Panc1 (cell line): ENCODE measurements at places on chromosomes 1 and 21. TPM values are rescaled to one million over a fixed set of nuclear protein-coding genes. Genes with fewer than 3 reads are reported as not detected.

- peak overlapping the region; percentile 82 for H3K4me3 ChIP-seq
- H3K27ac ChIP-seq = peak overlapping the region; percentile 88
- peaks cover 50% of the 10 kb centered on the region for H3K4me1 ChIP-seq
Observed at GRCh38 chr21:34075760-34076660, 2.6 kb downstream of the MRPS6 start.

DNA sequence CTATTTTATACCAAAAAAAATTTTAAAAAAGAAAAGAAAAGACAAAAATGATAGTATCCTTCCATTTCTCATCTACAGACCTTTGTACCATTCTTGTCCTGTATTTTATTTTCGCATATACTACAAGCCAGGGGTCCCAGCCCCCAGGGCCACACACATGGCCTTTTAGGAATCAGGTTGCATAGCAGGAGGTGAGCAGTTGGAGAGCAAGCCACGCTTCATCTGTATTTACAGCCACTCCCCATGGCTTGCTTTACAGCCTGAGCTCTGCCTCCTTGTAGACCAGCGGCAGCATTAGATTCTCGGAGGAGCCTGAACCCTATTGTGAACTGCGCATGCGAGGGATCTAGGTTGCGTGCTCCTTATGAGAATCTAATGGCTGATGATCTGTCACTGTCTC lies 39.8 kb downstream of the RASSF5 start:
- no peak for DNase-seq
- H3K27ac ChIP-seq = no peak overlapping the region

DNA sequence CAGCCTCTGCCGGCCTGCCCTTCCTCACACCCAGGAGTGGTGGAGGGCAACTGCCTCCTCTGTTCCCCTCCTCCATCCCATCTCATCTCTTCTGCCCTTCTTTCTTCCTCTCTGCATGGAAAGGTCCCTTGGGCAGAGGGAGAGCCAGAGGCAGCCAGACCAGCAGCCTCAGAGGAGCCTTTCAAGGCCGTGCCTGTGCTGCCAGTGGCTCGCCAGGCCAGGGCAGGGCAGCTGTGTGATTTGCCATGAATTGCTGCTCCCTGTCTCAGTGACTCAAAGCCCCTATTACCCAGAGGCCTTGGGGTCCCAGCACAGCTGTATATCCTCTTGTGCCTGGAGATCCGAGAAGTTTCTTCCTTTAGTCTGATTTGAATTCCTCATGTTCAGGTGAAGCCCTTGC lies 21.9 kb downstream of the TMCC2 start:
- H3K27ac ChIP-seq = no peak overlapping the region
- DNase-seq = no peak
- H3K27me3 ChIP-seq = no peaks in the 10 kb centered on the region
- no peaks in the 10 kb centered on the region for H3K4me1 ChIP-seq

GRCh38 chr1:117473063-117473462 lies 105.8 kb downstream of the MAN1A2 start:
- H3K4me3 ChIP-seq = no peak overlapping the region
- no peak overlapping the region for H3K27ac ChIP-seq
- H3K36me3 ChIP-seq = no peaks in the 10 kb centered on the region
- no peak for DNase-seq
- H3K4me1 ChIP-seq = no peaks in the 10 kb centered on the region

- H3K27ac ChIP-seq = peak overlapping the region; percentile 99
- no peaks in the 10 kb centered on the region for H3K36me3 ChIP-seq
- no peaks in the 10 kb centered on the region for H3K27me3 ChIP-seq
- peaks cover 71% of the 10 kb centered on the region for H3K4me1 ChIP-seq
- peak overlapping the region; percentile 45 for H3K4me3 ChIP-seq
Observed at GRCh38 chr1:1432951-1433803, 2.3 kb upstream of the VWA1 start.

- DNase-seq = no peak
- no peak overlapping the region for H3K27ac ChIP-seq
- H3K4me3 ChIP-seq = no peak overlapping the region
Observed at GRCh38 chr1:160113407-160113806, 2.2 kb upstream of the ATP1A2 start.

DNA sequence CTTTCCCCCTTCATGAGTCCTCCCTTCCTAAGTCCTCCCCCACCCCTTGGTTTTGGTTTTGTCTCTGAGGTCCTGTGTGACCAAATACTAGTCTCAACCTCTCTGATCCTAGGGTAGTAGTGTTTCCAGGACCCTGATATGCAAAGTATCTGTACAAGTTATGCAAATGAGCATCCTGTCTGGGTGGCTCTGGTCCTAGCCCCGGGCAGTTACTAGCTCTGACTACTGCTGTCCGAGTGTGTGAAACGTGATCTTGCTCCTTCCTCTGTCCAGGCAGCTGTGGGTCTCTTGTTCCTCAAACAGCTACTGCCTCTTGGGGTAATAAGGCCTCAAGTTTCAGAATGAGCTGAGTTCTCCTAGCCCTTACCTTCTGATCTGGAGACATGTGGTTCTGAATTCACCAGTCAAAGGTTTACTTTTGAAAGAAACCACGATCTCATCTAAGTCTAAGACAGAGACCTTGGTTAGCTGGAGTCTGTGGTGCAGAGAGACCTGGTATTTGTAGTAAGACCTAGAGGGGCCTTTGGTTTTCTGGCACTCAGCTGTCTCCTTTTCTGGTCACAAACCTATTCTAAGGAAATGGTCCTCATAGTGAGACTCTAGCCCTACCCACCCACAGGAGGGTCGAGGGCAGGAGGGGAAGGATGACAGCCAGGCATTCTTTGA lies 31.0 kb upstream of the IL19 start:
- H3K4me3 ChIP-seq = no peak overlapping the region
- H3K4me1 ChIP-seq = no peaks in the 10 kb centered on the region
- H3K27me3 ChIP-seq = no peaks in the 10 kb centered on the region
- no peak overlapping the region for H3K27ac ChIP-seq

DNA sequence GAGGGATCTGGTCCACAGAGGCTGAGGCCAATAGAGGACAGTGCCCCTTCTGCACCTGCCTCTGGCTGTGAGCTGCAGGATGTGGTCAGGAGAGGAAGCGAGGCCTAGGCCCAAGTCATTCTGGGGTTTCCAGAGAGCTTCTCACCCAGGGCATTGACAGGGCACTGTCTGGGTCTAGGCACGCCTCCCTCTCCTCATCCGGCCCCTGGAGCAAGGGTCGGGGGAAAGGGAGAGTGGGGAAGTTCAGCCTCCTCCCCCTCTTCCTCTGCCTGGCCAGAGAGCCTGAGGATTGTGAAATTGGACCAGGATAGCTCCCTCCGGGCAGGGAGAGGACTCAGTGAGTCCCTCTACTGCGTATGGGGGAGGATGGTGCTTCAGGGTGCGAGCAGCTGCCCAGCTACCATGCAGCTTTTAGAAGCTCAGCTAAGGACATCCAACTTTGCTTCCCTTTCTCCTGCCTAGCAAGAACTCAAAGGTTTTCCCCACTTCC lies 6.3 kb upstream of the INAVA start:
- no peak for DNase-seq
- H3K27ac ChIP-seq = no peak overlapping the region
- H3K4me3 ChIP-seq = no peak overlapping the region
- H3K4me1 ChIP-seq = peaks cover 9% of the 10 kb centered on the region
- H3K36me3 ChIP-seq = no peaks in the 10 kb centered on the region

DNA sequence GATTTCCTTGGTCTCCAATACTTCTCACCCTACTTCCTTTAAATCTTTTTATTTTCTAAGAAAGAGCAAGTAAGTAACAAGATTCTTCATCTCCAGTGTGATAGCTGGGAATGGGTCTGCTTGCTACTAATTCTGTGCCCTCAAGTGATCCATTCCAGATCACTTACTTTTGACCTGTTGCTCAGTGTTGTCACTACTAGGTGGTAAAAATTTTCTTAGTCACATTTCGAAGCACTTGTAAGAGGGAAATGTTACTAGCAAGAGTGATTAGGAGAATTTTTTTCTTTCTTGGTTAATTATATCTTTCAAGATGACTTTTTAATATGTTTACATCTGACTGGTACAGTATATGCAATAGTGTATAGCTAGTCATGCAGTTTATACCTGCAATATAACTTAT lies 2.2 kb downstream of the UBAP2L start:
- H3K27me3 ChIP-seq = no peaks in the 10 kb centered on the region
- peak overlapping the region; percentile 39; the same call in 1 of the 2 replicates for H3K27ac ChIP-seq
- DNase-seq = no peak
- peaks cover 41% of the 10 kb centered on the region for H3K36me3 ChIP-seq
- peaks cover 29% of the 10 kb centered on the region for H3K4me1 ChIP-seq

- H3K36me3 ChIP-seq = no peaks in the 10 kb centered on the region
- H3K27ac ChIP-seq = no peak overlapping the region
- H3K4me3 ChIP-seq = no peak overlapping the region
- H3K27me3 ChIP-seq = no peaks in the 10 kb centered on the region
- DNase-seq = no peak
- H3K4me1 ChIP-seq = no peaks in the 10 kb centered on the region
Observed at GRCh38 chr1:76428028-76428427, 353.5 kb downstream of the ST6GALNAC3 start.

GRCh38 chr1:63888984-63889383 lies 115.2 kb downstream of the ROR1 start:
- no peaks in the 10 kb centered on the region for H3K36me3 ChIP-seq
- H3K27me3 ChIP-seq = no peaks in the 10 kb centered on the region
- H3K4me1 ChIP-seq = peaks cover 21% of the 10 kb centered on the region
- H3K27ac ChIP-seq = no peak overlapping the region
- no peak overlapping the region for H3K4me3 ChIP-seq

DNA sequence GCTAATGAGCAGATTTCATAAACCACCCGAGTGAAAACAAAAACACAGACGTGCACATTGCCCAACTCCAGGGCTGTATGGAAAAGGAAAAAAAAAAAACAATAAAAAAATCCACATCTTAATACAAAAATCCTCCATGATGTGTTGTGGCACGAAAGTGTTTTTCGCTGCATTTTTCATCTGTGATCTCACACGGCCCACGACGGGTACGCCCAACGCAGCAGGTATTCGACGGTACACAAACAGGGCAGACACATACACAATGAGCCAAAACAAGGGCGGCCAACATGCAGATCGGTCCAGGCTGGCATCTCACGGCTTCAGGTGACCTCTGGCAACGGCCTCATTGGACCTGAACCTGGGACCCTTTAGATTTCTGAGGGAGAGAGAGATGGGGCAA lies 31.1 kb downstream of the CASZ1 start:
- H3K36me3 ChIP-seq = no peaks in the 10 kb centered on the region
- no peaks in the 10 kb centered on the region for H3K27me3 ChIP-seq
- no peak overlapping the region for H3K27ac ChIP-seq
- no peak overlapping the region for H3K4me3 ChIP-seq

DNA sequence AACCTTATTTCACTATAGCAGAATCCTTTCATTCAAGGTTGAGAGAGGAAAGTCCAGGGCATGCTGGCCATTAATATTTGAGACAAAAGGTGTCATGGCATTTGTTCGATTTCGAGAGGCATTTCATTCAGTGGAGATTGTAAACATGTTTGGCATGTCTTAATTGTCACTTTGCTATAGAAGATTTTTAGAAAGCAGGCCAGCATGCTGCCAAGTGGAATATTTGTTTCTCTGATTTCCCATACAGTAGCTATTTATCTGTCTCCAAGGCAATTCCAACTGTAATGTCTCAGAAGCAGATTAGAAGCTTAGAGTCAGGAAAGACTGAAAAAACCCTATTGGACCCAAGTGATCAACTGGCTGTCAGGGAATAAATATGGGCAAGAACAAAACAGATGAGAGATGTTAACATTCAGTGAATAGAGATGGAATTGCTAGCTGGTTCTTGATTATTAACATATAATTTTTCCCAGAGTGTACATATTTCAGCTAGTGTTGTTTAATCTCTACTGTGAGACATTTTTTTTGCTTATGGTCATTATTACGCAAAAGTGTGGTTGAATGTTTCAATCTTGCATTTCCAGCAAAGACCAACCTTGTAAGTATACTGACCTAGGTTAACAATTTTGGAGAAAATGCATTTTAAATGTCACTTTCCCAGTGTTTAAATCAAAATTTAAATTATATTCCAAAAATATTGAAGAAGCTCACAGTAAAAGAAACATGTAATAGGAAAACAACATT lies 174.6 kb downstream of the KCNK2 start:
- H3K27me3 ChIP-seq = no peaks in the 10 kb centered on the region
- H3K4me1 ChIP-seq = no peaks in the 10 kb centered on the region
- H3K27ac ChIP-seq = no peak overlapping the region
- no peak overlapping the region for H3K4me3 ChIP-seq

GRCh38 chr21:38042246-38042645 lies 126.0 kb upstream of the KCNJ6 start:
- no peak overlapping the region for H3K4me3 ChIP-seq
- no peak for DNase-seq

GRCh38 chr1:186865253-186865652 lies 36.5 kb downstream of the PLA2G4A start:
- no peak overlapping the region for H3K4me3 ChIP-seq
- no peaks in the 10 kb centered on the region for H3K4me1 ChIP-seq
- no peaks in the 10 kb centered on the region for H3K27me3 ChIP-seq
- no peak overlapping the region for H3K27ac ChIP-seq
- no peaks in the 10 kb centered on the region for H3K36me3 ChIP-seq
- DNase-seq = no peak

DNA sequence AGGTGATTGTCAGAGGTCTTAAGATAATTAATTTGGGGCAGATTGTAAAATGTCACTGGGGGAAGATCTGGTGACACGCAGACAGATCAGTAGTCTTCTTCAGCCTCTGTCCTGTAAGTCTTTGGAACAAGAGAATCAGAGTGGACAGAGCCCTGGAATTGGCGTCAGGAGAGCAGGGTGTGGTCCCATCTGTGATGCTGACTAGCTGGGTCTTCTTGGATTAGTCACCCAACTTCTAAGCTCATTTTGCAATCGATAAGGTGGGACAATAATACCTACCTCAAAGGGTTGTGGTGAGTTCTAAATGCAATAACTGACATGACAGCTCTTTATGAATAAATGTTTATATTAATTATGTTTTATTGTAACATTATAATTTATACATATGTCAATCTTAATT lies 4.8 kb downstream of the FASLG start:
- H3K4me3 ChIP-seq = no peak overlapping the region
- no peaks in the 10 kb centered on the region for H3K36me3 ChIP-seq
- no peak overlapping the region for H3K27ac ChIP-seq

The TLCD4 gene
- total RNA-seq = 2.9 TPM

The LCE2A gene
- not detected for total RNA-seq

The TDRKH gene
- 33.6 TPM for total RNA-seq

The AMY1B gene
- not detected for total RNA-seq

The KIF17 gene
- 3.9 TPM for total RNA-seq

The SRGAP2B gene
- total RNA-seq = 42.4 TPM

The ETV3L gene
- not detected for total RNA-seq

The SPTA1 gene
- not detected for total RNA-seq

The WNT3A gene
- total RNA-seq = not detected

The PHTF1 gene
- 32.0 TPM for total RNA-seq

The AMY2B gene
- 1.1 TPM for total RNA-seq

The TCHH gene
- 0.28 TPM for total RNA-seq

The FCMR gene
- total RNA-seq = 0.41 TPM

The RAB7B gene
- total RNA-seq = 0.05 TPM
